EH (cell line): ENCODE measurements at places on chromosomes 5 and 9.

DNA sequence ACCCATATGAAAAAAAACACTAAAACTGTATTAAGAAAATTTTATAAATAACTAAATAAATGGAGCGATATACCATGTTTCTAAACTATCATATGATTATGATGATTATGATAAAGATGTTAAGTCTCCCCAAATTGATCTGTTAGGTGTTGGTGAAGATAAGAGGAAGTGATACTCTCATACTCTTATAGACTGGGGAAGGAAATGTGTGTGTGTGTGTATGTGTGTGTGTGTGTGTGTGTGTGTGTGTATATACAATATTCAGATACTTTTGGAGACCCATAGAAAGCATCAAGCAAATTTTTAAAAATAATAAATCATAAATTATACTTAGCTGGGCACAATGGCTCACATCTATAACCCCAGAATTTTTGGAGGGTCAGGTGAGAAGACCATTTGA, 62.9 kb downstream of the TMEM232 start:
- no peak for DNase-seq

GRCh38 chr9:14403081-14403480, 89.1 kb upstream of the NFIB start:
- DNase-seq, result no peak

- DNase-seq, result no peak
Observed at GRCh38 chr5:57503433-57503832, 20.8 kb upstream of the ACTBL2 start.

- no peak for DNase-seq
Observed at GRCh38 chr9:133876144-133876543, 116.0 kb downstream of the VAV2 start.

DNA sequence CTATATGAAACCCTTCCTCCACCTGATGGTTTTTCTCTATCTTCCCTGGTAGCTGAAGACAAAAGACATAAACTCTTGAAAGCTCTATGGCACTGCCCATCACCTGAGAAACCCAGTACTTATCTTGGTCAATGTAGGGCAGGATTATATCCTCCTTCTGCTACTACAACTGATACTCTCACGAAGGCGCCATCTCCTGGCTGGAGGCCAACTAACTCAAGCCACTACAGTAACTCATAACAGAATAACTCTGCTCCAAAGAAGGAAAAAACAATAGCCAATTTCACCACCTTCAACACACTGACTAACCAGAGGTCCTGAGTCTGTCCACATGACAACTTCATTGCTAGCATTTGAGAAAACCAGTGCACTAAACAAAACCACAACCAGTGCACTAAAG, 409.2 kb downstream of the CETN3 start:
- DNase-seq, result no peak

GRCh38 chr5:32020271-32020670, 153.8 kb downstream of the GOLPH3 start:
- no peak for DNase-seq

DNA sequence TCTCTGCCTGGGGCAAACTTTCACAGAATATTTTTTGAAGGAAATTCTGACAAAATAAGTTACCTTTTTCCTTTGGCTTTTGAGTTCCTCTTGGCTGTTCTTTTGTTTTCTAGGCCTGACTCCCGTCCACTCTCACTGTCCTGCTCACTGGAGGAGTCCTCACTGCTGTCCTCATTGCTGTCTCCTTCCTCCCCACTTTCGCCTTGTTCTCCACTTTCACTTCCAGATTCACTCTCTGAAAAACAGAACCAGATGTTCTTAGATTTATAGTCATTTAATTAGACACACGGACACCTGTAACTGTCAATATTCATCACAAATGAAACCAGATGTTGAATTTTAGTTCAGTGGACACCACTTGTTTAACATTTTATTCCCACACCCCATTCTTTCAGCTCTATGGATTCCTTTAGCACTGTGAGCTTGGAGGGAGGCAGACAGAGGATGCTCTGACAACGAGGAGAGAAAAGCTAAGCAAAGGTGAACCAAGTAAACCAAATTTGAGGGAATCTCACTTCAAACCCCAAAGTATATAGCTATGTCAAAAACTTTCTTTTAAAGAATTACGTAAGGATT, 180.7 kb downstream of the AP3B1 start:
- no peak for DNase-seq

GRCh38 chr5:84861306-84861705, 476.6 kb upstream of the EDIL3 start:
- no peak for DNase-seq

- DNase-seq, result no peak
Observed at GRCh38 chr5:124399426-124399961, 346.9 kb downstream of the ZNF608 start.

DNA sequence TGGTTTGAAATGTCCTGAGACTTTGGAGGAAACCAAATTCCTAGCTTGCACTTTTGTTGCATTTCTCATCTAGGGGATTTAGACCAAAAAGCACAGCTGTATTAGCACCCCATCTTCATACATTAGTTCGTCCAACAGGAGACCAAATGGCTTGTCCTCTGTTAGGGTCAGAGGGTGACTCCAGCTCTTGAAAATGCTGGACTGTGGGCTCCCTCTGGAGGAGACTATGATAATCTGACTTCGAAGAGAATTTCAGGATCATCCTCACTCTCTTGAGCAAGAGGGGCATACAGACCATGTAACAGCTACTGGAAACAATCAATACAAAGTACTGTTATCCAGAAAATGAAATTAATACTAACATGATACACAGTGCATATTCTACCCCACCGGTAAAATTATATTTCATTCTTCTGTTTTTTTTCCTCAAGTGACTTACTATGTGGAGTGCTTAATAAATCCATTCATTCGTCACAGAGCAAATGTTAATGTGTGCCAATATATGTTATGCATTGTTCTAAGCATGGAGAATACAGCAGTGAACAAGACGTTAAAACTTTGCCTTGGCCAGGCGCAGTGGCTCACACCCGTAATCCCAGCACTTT, 63.7 kb upstream of the PPP2CA start:
- peak; percentile 81 for DNase-seq

GRCh38 chr9:69975681-69976080, 68.0 kb upstream of the MAMDC2 start:
- DNase-seq, result peak; percentile 75

GRCh38 chr9:132730054-132731033, 60.1 kb downstream of the GTF3C4 start:
- no peak for DNase-seq

DNA sequence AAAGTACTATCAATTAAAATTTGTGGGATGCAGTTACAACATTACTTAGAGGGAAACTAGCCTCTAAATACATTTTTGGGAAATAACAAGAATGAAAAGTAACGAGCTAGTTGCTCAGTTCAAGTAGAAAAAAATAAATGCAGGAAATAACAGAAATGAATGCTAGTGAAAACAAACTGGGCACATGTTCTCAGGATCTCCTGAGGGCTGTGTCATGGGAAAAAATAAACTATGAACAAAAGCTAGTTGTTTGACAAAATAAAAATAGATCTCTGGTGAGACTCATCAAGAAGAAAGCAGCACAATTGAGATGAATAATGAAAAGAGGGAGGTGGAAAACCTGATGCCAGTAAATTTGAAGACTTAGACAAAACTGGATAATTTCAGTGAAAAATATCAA, 16.3 kb downstream of the IDNK start:
- DNase-seq, result peak; percentile 6

- DNase-seq, result peak; percentile 89
Observed at GRCh38 chr5:9540791-9541190, 5.1 kb downstream of the SEMA5A start.

- no peak for DNase-seq
Observed at GRCh38 chr5:14006823-14007520, 62.5 kb upstream of the DNAH5 start.

DNA sequence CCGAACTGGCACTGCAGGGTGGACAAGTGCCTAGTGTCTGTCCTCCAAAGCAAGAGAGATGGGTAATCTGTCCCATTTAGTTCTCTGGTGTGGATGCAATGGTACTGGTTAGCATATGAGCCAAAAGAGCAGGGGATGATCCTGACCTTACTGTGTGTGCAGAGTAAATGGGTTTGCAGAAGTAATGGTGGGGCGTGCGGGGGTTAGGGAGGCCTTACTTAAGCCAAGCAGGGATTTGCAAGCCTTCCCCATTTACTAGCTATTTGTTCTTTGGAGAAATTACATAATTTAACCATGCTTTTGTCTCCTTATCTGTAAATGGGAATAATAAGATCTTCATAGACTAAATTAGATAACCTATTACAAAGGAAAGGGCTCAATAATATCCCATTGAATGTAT, 19.9 kb upstream of the LCP2 start:
- no peak for DNase-seq

GRCh38 chr5:14929293-14930065, 57.9 kb upstream of the ANKH start:
- DNase-seq, result no peak

DNA sequence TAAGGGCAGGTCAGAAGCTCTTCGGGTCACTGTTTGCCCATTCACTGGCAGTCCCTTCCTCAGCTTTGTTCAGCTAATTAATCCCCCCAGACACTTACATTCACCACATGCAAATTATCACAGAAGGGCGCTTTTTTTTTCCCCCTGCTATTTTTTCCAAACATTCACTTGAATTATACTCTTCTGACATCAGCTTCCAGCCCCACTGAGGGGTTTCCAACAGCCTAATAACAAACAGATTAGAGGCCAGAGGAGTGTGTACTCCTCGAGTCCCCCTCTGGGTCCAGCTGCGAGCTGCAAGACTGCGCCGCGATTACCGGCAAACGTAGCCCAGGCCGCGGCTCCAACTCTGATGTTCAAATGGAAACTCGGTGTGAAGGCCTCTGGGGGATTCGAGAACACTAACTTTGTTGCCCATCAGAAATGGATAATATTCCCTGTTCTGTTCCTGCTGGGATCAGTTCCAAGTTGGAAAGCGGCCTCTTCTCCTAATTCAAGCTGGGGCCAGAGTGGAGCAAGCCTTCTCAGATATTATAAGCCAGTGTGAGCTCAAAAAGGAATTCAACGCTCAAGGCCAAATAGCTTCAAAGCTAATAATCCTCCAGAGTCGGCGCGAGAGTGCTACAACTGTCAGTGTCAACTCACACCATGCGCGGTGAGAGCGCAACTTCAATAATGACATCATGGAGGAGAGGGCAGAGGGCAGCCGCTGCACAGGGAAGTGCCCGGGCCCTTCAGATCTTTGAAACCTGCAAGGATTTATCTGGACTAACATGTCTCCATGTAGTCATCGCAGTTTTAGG, 560.8 kb downstream of the BNC2 start:
- DNase-seq, result peak; percentile 20

DNA sequence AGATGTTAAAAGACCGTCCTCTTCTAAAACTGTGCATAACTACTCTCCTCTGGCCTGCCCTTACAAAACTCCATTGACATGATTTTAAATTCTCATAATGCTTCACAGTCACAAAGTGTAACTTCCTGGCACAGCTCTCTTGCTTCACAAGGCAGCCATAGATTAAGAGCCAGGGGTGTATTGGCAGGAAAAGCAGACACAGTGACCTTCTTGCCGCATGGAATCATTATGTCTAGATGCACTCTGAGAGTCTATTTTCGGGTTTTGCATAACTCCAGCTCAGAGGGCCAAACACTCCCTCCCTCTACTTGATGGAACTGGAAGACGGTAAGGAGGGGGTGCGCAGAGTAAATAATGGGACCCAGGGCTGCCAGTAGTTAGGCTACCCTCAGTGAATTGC, 110.1 kb downstream of the MARCHF3 start:
- peak; percentile 7 for DNase-seq

DNA sequence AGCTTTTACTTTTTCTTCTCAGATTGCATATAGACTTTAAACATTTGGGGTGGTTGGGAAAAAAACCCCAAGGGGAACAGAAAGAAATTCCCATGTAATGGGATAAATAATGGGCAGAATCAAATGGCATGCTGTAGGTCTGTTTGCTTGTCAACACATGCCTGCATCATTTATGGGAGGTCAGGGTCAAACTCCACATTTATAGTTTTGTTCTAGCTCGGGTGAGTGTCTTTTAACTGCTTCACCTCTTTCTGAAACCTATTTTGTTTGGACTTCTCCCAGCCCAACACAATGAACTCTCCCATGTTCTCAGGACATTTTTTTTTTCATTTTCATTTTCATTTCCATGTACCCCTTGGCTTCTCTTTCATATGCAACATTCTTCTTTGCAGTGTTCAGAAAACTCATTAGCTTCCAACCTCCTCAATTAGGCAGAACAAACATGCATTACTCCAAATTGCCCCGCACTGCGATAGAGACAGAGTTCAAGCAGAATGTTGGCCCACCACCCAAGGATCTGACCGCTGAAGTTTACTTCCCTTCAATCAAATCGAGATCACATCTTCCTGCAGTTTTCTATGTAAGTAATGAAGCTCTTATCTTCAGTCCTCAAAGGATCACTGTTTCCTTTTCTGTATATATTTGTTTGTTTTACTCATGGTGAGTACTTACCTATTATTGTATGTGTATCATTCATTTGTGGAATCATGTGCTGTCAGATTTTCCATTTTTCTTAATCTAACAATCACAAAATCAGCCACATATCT, 354.6 kb downstream of the ZSWIM6 start:
- DNase-seq, result no peak

DNA sequence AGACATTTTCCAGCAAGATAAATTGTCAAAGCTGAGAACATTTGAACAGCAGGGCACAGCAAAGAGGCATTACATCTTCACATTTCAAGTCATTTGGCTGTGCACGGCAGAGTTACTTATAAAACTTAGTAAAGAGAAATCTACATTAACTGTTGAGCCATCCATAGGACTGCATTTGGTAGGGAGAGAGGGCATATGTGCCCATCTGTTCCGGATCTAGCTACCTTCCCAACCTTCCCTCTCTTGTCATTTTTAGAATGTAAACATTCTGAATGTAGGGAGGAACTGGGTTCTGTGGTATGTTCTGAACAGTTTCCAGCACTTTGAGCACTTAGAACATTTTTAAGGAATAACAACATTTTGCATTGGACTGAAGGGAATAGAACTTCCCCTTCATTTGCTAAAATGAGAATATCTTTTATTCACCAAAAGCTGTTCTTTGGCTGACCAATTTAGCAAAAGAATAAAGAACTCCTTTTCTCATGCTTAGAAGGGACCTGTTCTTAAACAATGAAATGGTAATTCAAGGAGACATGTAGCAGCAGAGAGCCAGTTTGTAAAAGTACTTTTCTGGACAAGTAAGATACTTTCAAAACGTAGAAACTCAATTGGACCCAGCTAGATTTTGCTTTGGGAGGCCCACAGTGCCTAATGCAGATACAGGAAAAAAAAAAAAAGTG, 104.4 kb downstream of the CETN3 start:
- no peak for DNase-seq

DNA sequence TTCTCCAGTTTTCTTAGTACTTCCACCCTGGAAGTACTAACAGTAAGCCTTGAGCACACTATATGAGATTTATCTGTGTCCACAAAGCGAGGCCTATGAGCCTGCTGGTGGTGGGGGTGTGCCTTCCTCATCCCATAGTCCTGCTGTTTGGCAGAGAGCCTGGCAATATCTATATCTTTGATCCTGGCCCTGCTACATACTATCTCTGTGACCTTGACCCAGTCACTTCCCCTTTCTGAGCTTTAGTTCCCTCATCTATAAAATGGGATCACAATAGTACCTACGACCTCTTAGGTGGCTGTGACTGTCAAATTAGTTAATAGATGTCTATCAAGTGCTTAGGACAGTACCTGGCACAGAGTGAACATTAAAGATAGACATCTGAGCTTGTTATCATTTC, 114.6 kb upstream of the SAP30L start:
- no peak for DNase-seq
